D341Med (cell line): ENCODE measurements at places on chromosomes 6 and 20.
A peak's percentile ranks its signal among the peaks of the same experiment; 100 is the strongest.

DNA sequence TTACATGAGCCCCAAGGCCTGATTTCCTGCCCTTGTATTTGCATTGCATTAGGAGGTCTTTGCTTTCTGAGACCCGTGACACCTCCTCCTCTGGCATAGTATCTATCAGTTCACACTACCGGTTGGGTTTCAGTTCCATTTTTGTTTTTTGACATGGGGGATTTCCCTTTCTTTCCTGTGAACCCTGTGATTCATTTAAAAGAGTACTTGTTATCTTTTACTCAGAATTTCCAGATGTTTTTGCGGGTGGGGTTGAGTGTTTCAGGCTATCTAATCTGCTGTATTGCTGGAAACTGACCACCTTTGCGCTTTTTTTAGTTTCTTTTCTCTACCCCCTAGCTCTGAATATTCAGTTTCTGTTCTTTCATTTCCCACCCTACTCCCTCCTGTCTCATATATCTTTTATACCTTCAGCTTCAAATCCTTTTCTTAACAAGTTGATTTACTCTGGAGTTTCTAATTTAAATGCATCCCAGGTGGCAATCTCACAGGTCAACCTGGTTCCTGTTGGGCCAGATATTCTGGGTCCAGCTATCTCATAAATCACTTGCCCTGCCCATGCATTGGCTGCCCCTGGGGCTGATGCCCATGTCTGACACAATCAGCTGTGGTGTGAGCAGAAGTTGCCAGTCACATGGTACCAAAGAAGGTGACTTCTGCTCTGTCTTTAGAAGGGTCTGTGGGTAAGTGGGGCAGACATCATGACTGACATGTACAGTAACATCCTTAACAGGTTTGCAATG is 14.3 kb upstream of the NCOA3 start:
- no peak for DNase-seq

DNA sequence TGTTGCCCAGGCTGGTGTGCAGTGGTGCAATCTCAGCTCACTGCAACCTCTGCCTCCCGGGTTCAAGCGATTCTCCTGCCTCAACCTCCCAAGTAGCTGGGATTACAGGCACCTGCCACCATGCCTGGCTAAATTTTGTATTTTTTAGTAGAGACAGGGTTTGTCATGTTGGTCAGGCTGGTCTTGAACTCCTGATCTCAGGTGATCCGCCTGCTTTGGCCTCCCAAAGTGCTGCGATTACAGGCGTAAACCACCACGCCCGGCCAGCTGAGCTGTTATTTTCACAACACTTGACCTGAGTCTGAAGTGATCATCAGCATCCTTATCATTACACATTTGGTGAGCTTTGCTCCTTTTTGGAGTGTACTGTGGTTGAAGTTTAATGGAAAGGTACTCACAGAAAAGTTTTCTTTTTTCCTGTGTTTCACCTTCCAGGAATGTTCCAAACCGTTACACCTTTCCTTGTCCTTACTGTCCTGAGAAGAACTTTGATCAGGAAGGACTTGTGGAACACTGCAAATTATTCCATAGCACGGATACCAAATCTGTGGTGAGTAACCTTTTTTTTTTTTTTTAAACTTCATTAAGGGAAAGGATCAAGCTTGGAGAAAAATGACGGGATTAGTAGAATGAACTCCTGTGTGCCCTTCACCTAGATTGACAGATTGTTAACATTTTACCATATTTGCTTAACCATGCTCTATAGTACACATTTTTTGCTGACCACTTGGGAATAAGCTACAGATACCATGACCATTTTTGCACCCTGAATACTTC is 9.7 kb downstream of the RNF114 start:
- no peak for DNase-seq

GRCh38 chr6:127347178-127347577 is 3.8 kb upstream of the ECHDC1 start:
- no peak for DNase-seq

DNA sequence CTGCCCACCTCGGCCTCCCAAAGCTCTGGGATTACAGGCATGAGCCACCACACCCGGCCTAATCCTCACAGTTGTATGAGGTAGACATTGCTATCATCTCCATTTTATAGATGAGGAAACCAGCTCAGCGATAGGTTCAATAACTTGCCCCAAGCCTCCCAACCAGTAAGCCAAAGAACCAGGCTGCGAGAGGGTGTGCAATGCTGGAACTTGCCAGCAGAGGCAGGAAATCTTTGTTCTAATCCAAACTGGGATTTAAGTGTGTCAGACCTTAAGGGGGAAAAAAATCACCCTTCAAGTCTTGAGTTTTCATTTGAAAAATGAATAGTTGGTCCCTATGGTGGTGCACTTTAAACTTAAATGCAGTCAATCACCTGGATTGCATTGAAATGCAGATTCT is 20.1 kb upstream of the RNGTT start:
- peak; percentile 63 for DNase-seq

DNA sequence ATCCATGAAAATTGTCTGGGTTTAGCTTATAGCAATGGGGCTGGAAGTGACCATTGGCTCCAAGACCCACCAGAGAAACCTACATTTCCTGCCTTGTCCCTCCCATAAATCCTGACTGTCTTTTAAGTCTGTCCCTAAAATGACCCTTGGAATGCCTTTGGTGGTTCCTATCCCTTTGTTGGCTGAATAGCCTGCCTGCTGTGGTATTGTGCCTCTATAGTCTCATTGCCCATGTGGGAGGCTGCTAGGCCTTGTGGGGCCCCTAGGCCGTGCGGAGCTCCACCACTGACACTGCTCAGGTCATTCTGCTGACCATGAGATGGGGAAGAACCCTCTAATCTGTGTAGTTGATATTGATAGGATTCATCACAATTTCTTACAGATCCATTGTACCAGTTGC is 43.3 kb downstream of the SCP2D1 start:
- DNase-seq: no peak

DNA sequence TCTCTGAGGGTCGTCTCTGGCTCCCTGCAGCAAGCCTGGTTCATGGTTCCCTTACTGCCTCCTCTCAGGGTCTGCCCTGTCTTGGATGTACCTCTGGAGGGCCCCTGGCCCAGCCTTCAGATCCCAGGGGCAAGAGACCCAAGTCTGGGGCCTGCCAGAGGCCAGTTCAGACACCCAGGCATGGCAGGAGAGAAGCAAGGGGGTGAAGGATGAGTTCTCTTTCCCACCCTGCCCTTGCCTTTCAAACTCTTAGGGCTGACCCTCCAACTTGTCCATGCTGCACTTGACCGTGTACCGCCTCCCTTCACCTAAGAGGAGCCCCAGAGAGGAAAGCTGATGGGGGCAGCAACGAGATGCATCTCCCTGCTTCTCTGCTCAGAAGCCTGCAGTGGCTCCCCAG is 4.2 kb downstream of the GDAP1L1 start:
- no peak for DNase-seq

DNA sequence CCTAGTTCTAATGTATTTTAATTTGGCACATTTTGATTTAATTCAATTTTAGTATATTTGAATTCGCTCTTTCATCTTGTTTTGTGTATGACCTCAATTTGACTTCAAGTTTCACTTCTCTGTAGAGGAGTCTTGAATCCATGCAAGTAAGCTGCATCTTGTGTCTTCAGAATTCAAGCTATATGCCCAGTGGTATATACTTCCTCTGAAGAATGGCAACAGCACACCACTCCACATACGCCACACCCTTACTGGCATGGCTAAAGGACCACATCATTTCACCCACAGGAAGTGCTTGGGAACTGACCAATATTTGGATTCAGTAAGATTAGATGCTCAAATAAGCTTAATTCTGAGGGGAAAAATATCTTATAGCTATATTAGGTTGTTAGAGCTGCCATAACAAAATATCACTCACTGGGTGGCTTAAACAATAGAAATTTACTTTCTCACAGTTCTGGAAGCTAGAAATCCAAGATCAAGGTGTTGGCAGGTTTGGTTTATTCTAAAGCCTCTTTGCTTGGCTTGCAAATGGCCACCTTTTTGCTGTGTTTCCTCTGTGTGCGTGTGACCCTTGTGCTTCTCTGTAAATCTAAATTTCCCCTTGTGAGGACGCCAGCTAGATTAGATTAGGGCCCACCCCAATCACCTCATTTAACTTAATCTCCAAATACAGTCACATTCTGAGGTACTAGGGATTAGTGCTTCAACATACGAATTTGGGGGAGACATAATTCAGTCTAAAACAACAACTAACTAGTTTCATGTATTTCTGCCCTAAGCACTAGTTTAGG is 2.8 kb upstream of the ASF1A start:
- DNase-seq: no peak

DNA sequence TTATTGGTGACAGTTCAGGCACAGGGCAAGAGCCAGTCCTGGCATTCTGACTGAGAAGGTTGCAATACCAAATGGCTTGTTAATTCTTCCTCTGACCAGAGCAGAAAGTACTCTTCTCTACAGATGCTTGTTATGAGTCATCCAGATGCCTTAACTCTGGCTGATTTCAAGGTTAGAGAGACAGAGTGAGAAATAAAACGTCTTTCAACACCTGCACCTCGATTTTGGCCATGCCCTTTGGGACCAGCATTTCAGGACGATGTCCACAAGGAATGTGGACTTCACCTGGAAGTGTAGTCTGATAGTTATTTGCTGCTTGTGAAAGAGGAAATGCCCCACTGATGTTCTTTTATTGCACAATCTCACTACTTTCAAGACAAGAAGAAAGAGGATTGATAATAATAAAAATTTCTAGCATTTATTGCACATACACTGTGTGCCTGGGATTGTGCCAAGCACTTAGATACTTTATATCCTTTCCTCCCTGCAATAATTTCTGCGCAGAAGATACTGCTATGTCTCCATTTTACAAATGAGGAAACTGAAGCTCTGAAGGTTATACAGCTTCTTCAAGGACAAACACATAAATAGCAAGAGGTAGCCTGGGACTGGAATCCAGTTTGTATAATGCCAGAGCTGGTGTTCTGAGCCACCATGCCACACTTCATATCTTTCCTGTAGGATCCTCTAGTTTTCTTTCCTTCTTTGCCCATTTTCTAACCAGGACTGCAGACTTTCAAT is 33.5 kb upstream of the MCM3 start:
- no peak for DNase-seq

- no peak for DNase-seq
Measured at GRCh38 chr6:151060096-151060765, 179.5 kb upstream of the AKAP12 start.

DNA sequence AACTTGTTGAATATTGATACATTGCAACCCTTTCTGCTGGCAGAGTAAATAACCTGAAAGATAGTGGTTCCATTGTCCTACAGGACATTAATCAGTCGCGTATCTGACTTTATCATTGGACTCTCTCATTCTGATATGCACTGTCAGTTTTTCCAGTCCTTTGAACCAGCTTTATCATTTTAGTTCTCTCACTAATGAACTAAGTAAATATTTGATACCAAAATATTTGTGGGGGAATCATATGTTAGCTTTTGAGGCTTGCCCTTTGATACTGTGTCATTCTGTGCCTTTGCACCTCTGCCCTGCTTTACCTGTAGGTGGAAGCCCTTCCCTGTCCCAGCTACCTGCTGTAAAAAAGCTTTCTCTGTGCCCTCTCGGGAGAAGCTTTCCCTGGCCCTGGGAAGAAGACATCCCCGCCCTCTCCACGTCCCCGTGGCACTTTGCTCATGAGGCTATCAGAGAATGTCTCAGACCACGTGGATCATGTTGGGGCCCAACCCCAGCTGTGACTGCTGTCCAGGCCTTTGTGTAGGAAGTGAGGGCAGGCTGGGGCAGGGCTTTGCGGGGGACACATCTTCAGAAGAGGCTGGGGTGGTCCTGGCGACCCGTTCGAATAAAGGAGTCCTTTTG is 117.8 kb upstream of the NXT1 start:
- DNase-seq: no peak
